ENCODE measurements at places on chromosomes 4 and X.

DNA sequence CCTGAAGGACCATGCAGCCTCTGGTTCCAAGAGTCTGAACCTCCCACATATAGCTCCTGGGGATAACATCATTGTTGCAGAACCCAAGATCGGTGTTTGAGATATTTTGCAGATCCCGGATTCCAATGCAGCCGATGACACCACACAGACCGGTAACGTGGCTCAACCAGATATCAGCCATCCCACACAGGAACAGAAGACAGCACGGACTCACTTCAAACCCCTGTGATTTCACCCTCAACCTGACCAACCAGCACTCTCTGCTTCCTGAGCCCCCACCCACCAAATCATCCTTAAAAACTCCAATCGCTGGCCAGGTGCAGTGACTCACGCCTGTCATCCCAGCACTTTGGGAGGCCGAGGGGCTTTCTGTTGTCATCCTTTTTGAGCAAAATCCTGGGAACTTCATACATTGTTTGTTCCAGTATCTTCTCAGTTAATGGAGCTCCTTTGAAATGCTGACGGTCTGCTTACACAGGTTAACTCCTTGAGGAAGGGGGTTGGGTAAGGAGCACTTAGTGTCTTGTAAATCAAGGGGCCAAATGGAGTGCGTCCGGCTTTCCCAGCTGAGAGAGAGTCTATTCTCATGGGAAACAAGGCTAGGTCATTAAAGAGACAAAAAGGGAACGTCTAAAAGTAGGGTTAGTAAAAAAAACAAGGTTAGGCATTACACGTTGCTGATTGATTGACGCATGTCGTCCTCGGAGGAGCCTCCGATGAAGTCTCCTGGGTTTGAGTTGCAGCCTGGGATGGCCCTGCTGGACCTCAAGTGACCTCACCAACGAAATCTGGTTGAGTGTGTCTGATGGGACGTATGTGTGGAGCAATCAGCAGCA lies 230.4 kb downstream of the CRLF2 start:
- DNase-seq, result no peak

DNA sequence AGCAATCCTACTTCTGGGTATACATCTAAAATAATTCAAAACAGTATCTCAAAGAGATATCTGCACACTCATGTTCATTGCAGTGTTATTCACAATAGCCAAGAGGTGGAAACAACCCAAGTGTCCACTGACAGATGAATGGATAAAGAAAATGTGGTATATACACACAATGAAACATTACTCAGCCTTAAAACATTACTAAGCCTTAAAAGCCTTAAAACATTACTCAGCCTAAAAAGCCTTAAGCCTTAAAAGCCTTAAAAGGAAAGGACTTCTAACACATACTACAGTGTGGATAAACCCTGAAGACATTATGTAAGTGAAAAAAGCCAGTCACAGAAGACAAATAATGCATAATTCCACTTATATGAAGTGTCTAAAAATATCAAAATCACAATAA lies 40.3 kb upstream of the TFDP3 start:
- DNase-seq, result no peak

DNA sequence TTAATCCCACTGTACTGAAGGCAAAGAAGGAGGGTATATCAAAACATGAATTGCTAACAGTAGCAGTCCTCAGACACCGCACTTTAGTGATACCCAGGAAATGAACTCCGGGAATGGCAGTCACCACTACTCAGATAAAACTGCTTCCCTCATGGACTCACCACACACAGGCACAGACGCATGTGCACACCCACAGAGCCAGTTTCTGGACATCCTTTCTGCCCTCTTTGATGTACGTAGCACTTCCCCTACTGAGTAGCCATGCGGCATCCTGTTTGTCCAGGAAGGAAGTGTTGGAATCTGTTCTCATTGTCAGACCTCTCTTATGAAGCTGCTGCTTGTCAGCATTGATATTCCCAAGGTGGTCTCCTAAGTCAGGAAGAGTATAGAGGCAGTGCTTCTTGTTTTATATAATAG lies 95.7 kb downstream of the DCLK2 start:
- DNase-seq, result no peak

DNA sequence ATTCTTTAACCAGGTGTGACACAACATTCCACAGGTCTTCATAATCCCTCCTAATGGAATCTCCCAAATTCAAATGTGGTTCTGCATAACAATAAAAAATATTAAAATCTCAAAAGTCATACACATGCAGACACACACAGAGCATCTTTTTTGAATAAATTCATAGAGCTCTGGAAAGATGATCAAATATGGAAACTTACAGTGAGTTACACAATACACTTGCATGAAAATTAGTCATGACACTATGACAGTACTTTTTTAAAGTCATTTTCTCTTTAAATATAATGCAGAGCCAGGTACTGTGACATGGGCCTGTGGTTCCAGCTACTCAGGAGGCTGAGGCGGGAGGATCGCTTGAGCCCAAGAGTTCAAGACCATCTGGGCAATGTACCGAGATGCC lies 38.9 kb downstream of the DDX60L start:
- no peak for DNase-seq

GRCh38 chr4:155565776-155566175 lies 100.9 kb upstream of the GUCY1A1 start:
- no peak for DNase-seq

- DNase-seq, result no peak
These were observed 569 bp upstream of the FHL1 start for GRCh38 chrX:136146614-136147314.

- no peak for DNase-seq
These were observed 8.4 kb upstream of the APLN start for GRCh38 chrX:129663171-129663570.

- no peak for DNase-seq
These were observed 79.5 kb downstream of the PRKG2 start for GRCh38 chr4:81135501-81135900.

GRCh38 chr4:101103381-101104142 lies 243.8 kb downstream of the PPP3CA start:
- DNase-seq, result no peak

GRCh38 chr4:25420931-25421330 lies 43.9 kb downstream of the ANAPC4 start:
- no peak for DNase-seq

DNA sequence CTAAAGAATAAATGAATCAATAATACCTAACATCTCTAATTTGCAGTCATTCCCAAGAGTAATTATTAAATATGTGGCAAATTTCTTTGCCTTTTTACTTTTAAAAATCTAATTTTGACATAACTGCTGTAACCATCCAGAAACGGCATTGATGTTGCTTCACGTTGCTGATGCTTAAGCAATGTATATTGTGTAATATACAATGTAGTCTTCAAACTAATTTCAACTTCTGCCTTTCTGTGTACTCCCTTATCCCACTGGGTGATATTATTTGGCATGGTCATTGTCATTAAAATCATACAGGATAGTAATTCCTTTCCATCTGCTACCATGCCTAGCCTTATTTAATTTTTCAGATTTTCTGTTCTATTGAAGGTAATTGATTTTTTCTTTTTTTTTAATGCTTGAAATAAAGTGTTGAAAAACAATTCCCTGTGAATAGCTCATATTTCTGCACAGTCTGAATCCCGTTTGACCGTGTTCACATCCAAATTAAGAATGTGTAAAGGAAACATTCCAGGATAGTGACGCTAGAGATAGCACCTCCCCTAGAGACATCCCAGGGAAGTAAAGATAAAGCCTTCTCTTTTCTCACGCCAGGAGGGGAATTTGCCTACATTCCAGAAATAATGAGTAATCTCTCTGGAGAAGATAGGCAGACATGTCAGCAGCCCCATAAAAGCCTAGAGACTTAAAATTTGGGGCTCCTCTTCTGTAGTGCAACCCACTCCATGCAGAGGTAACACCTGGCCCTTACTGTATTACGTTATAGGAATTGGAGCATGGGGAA lies 8.6 kb downstream of the FAM200B start:
- no peak for DNase-seq

GRCh38 chrX:53882331-53882730 lies 161.9 kb downstream of the PHF8 start:
- no peak for DNase-seq

DNA sequence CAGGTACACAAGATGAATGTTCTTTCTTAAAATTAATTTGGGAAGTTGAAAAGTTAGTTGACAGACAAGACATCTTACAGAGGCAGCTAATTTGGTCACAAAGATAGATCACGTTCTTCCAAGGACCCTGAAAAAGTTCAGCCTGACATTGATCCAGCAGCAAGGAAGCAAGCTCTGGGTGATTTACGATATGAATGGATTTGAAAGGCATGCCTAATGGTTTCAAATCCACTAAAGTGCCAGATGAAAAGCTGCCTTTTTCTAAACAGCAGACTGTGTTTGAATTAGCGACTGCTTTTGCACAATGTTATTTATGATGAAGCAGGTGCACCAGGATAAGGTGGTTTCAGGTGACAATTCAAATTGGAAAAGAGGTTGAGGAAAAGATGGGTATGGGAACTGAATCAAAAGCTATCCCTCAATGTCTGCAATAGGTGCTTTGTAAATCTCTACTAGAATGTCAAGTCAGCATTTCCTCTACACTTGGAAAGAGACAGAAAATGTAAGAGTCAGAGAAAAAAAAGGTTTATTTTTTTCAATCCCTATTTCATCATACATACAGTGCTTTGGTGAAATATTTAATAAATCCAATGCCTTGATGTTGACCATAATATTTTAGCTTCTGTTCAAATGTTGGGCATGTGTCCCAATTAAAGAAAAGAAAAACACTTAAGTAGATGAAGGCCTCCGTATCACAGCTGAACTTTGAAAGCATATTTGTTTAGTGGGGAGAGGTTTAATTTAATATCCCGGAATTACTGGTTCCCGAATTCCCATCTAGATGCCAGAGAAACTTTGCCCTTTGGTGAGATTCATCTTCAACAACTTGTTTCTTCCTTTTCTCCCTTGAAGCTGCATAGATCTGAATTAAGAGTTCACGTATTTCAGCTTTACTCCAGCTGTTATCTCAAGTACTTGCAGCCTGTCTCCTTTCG lies 6.0 kb downstream of the RASGEF1B start:
- no peak for DNase-seq

DNA sequence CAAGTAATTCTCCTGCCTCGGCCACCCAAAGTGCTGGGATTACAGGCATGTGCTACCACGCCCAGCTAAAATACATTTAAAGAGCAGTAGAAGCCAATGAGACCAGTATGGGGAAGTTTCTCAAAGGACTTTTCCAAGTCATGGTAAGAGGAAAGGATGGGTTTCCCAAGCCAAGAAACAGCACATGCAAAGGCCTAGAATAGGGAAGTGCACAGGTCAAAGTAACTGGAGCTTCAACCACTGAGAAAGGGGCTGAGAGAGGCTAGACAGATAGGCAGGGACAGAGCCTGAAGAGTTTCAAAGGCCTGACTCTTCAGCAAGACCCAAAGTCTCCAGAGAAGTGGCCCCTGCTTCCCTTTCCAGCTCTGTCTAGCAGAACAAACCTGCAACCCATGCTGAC lies 162.1 kb downstream of the CORIN start:
- DNase-seq, result no peak

DNA sequence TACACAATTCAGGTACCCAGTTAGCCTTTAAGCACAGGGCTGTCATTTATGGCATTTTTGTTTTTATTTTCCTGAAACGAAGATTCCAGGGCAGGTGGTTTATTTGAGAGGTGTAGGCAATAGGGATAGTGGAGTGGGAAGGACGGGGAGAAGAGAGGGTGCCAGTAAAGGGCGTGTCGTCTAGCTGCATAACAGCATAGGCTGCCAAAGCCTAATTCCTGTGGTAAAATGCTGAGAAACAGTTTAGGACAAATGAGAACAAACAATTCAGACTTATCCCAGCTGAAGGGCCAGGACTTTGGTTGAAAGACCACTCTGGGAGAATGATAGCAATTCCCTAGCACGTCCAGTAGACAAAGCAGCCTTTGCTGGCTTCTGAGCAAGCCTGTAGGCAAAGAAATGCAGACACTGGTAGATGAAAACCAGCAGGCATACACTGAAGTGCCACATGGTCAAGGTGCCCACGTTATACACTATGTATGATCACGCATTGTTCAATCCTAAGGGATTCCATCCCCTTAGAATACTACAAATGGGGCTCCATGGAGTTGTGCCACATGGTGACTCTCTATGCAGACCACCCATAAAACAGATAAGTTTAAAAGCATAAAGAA lies 70.6 kb downstream of the PKD2 start:
- no peak for DNase-seq

- no peak for DNase-seq
These were observed 434.9 kb downstream of the PDGFC start for GRCh38 chr4:156536661-156537060.
